ENCODE measurements at places on chromosomes 2 and 18.

GRCh38 chr18:55398858-55399257 lies 189.1 kb downstream of the TCF4 start:
- DNase-seq, result no peak

DNA sequence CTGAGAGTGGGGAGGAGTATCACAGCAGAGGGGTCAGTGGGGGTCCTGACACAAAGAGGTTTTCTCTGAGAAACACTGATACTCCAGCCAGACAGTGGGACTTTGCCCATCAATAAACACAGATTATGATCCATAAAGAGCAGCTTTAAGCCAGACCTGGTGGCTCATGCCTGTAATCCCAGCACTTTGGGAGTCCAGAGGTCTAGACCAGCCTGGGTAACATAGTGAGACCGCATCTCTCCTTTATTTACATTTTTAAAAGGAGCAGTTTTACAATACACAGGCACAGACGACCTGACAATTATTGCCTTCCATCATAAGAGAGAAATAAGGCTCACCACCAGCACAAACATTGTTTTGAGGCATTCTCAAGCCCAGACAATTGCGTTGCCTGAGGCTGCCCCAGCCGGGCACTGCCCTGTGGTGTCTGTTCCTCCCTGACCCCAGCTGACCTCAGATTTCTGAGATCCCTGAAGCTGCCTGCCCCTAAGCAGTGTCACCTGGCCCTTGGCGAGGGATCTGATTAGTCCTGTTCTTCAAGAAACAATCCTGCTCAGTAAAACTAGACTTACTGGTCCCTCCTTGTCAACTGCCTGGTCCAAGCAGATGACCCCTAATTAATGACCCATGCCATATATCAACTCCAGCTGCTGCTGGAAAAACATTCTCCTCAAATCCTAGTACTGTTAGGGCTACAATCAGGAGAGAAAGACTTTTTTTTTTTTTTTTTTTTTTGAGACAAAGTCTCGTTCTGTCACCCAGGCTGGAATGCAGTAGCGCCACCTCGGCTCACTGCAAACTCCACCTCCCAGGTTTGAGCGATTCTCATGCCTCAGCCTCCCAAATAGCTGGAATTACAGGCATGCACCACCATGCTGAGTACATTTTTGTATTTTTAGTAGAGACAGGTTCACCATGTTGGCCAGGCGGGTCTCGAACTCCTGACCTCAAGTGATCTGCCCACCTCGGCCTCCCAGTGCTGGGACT lies 59.4 kb upstream of the SOS1 start:
- DNase-seq, result no peak

GRCh38 chr2:132581991-132582738 lies 87.8 kb downstream of the LYPD1 start:
- DNase-seq, result no peak

GRCh38 chr2:133828913-133829312 lies 260.6 kb upstream of the NCKAP5 start:
- DNase-seq, result no peak
